ENCODE measurements at places on chromosomes 16 and 17.

DNA sequence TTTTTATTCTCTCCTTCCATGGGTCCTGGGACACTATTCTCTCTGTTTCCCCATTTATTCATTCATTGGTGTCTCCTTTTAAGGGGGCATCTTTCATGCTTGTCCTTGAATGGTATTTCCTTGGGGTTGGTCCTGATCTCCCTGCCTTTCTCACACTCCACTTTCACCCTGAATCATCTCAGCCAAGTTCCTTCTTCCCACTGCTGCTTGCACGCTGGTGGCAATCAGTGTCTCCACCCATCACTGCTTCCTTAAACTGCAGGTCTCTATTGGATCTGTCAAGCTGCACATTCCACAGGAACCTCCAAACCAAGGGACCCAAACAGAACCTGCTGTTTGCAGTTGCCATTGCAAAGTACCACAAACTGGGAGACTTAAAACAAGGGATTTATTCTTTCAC is 89.3 kb upstream of the SDK2 start:
- no peak for DNase-seq

DNA sequence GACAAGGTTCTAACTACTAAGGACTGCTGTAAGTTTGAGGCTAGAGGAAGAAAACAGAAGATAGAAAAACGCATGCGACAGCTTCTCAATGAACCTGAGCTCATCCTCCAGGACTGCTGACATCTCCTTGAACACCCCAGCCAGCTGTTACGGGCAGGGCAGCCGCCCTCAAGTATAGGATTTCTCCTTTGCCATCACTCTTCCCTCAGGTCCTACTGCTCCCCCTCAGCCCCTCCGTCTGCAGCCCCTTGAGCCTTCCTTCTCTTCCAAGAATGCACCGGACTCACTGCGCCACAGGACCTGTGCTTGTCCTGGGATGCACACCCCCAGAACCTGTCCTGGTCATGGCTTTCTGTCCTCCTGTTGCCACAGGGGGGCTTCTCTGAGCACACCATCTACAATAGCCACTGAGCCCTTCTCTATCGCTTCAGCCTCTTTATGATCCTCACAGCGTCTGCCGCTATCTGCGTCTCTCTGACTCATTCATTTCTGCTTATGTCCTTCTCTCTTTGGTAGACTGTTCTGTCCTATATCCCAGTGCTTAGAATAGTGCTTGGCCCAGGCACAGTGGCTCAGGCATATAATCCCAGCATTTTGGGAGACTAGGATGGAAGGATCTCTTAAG is 15.7 kb upstream of the XYLT2 start:
- no peak for DNase-seq

GRCh38 chr16:58336332-58337089 is 41.7 kb upstream of the PRSS54 start:
- peak; percentile 77 for DNase-seq

- no peak for DNase-seq
Measured at GRCh38 chr16:12626411-12626810, 177.3 kb downstream of the CPPED1 start.

- no peak for DNase-seq
Measured at GRCh38 chr16:56847173-56847910, 17.7 kb upstream of the SLC12A3 start.

DNA sequence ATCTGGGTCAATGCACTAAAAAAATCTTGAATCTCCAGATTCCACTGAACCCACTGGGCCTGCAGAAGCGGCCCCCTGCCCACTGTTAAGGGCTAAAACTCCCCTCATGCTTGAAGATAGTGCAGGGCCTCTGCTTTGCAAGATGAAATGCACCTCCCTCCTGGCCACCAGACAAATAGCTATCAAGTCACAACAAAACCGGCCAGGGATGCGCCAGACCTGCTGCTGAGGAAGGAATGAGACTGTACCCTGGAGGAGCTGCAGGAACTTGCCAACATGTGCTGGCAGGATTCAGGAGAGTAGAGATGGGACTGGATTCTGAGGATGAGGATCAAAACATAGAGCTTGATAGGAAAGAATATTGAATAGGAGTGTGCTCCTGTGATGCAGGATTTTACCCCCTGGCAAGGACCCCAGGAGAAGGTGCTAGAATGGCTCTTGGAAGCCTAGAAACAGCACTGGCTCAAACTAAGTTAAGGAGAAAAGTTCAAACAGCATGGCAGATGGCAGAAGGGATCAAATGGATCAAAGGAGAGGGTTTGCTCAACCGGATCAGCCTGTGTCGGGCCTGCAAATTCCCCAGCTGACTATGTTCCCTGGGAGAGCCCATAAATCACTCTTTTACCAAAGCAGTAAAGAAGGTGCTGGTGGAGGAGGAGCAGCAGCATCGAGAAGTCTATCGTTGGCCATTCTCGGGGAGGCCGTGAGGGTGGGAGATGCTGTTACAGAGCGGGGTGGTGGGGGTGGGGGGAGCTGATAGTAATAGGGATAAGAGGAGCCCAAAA is 27.2 kb upstream of the XYLT2 start:
- DNase-seq: no peak

- DNase-seq: no peak
Measured at GRCh38 chr16:23408823-23409298, 44.1 kb downstream of the COG7 start.

- no peak for DNase-seq
Measured at GRCh38 chr16:54060599-54061421, 225.8 kb downstream of the IRX3 start.

- DNase-seq: no peak
Measured at GRCh38 chr17:17422641-17423040, 54.2 kb upstream of the MED9 start.

- no peak for DNase-seq
Measured at GRCh38 chr17:57257895-57258851, 1.9 kb downstream of the MSI2 start.

DNA sequence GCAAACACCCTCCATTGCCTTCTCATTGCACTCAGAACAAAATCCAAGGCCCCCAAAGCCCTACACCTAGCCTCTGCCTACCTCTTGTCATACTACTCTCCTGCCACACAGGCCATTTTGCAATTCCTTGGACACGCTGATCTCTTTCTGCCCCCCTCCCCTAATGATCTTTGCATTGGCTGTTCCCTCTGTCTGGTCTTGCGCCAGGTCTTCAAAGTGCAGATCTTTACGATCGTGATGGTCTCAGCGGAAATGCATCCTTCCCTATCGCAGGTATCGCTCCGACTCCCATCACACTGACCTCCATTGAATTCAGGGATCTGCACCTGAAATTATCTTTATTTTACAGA is 777 bp upstream of the MOSMO start:
- no peak for DNase-seq

DNA sequence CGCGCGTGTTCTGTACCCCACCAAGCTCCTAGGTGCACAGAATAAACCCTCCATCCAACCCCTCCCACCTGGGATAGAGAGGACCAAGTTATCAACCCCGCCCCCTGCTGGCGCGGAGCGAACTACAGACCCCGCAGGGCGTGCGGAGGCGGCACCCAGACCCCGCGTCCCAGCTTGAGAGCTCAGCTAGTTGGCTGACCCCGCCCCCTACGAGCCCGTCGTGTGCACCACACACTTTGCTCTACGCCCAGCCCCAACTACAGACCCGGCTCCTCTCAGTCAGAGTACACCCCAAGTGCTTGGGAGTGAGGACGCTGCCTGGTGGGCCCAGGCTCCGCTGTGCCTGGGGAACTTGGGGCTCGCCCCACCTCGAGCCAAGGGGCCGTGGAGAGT is 1.5 kb downstream of the GRIN2A start:
- DNase-seq: no peak

DNA sequence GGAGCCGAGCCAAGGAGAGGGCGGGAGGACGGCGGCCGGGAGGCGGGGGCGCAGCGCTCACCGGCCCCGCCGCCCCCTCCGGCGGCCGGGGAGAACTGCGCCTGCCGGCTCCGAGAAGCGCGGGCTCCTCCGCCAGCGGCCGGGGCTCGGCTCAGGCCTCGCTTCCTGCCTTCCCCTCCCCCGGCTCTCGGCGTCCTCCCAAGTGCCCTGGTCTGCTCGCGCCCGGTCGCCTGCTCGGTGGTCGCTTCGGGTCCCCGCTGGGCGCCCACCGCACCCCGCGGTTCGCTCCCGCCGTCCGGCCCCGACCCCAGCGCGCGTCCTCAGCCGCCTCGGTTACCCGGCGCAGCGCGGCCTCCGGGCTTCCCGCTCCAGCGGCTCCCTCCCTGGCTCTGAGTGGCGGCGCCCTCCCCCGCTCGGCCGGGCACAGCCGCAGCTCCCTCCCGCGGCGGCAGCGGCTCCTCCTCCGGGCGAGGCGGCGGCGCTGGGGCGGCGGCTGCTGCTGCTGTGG is 313 bp downstream of the UBTF start:
- DNase-seq: peak; percentile 61

DNA sequence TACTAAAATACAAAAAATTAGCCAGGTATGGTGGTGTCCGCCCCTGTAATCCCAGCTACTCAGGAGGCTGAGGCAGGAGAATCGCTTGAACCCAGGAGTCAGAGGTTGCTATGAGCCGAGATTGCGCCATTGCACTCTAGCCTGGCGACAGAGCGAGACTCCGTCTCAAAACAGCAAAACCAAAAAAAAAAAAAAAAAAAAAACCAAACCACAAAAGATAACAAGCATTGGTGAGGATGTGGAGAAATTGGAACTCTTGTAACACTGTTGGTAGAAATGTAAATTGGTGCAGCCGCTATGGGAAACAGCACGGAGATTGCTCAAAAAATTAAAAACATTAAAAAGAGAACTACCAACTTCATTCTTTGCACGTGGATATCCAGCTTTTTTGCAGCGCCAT is 119.4 kb downstream of the OR1D5 start:
- no peak for DNase-seq

DNA sequence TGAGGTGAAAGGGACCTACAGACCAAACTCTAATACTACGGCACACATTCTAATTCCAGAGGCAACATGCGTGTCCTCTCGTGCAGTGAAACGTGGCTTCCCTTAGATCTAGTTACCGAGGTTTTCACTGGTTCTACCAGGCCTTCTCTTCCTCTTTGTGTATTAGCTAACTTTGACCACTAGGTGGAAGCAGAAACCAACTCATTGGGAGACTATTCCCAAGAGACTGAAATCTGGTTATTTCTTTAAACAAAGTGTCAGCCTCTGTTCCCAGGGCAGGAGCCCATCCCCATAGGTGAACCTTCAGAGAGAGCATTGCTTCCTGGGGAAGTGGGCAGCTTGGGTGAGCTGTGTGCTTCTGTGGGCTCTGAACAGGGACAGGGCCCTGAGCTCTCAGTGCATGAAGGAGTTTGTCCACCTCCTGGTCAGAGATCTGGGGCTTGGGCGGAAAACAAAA is 19.7 kb upstream of the RCVRN start:
- peak; percentile 52 for DNase-seq

DNA sequence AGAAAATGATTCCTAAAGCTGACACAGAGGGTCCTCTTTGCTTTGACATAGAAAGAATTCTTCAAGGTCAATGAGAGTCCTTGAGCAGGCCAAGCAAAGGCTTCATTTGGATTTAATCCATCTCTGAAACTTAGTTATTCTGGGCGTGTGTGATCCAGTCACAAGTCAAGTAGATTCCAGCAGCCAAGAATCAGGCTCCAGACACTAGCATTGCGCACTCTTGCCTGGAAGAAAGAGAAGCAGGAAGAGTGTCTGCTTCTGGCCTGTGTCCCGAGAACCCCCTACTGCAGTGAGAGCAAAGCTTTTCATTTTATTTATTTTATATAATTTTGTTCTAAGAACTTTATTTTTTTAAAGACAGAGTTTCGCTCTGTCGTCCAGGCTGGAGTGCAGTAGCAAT is 88.2 kb upstream of the CACNG5 start:
- DNase-seq: no peak

- no peak for DNase-seq
Measured at GRCh38 chr16:85236818-85237150, 124.5 kb upstream of the CIBAR2 start.

- DNase-seq: no peak
Measured at GRCh38 chr17:80246266-80246681, 14.4 kb upstream of the RNF213 start.

DNA sequence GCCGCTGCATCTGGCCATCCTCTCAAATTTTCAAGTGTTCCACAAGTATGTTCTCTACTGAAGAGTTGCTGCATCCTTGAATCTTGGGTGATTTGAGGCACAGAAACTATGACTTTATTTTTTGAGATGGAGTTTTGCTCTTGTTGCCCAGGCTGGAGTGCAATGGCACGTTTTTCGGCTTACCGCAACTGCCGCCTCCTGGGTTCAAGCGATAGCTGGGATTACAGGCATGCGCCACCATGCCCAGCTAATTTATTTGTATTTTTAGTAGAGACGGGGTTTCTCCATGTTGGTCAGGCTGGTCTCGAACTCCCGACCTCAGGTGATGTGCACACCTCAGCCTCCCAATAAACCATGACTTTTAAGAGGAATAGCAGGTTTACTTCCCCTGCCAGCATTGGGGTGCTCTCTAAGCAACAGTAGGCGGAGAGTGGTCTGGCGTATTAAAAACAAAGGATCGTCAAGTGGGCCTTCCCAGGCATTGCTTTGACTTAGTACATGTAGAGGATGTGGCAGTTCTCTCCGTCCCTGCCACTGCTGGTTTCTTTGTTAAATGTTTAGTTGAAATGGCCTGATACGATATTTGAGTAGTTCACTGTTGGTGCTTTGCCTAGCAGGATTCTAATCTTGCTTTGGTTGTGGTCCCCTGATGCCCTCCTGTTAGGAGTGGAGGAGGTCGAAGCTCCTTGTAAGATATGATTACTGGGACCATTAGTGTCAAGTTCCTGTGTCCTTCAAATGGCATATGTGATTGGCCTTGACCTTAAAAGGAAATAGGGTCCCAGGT is 9.5 kb downstream of the PYCARD start:
- DNase-seq: no peak

GRCh38 chr16:72173997-72174396 is 2.0 kb upstream of the PMFBP1 start:
- DNase-seq: no peak

DNA sequence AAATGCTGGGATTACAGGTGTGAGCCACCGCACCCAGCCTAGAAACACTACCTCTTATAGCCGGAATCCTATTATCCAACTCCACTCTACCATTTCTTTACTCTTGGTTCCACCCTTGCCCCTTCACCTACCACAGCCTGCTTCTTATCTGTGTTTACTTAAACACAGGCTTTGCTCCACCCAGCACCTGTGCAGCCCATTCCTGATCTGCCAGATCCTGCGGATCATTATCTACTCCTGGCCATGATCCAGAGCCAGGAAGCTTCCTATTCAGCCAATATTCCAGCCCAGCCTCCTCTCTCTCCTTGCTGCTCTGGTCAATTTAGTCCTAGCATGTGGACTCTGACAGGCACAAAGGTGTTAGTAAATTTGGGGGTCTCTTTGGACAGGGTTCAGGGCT is 98.8 kb upstream of the MED13 start:
- no peak for DNase-seq

DNA sequence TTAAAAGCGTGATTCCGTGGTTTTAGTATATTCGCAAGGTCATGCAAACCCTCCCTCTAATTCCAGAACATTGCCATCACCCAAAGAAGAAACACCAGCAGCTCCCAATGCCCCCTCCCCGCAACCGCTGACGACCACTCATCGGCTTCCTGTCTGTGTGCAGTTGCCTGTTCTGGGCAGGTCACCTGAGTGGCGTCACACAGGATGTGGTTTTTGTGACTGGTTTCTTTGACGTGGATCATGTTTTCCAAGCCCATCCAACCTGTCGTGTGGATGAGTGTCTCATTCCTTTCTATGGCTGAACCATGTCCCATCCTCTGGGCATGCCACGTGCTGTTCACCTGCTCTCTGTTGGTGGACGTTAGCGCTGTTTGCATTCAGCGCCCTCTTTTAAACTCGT is 8.2 kb upstream of the ATP2C2 start:
- DNase-seq: no peak
